Small intestine (tissue), 16 donors: ENCODE measurements at places on chromosomes 4 and X. TPM values are rescaled to one million over a fixed set of nuclear protein-coding genes. Genes with fewer than 3 reads are reported as not detected.

GRCh38 chr4:168917138-168917779 is 92.8 kb downstream of the CBR4 start:
- no peaks in the 10 kb centered on the region for H3K27me3 ChIP-seq
- DNase-seq = peak; percentile 46
- peaks cover 10% of the 10 kb centered on the region for H3K36me3 ChIP-seq
- H3K4me3 ChIP-seq = no peak overlapping the region
- no peak overlapping the region for H3K27ac ChIP-seq

DNA sequence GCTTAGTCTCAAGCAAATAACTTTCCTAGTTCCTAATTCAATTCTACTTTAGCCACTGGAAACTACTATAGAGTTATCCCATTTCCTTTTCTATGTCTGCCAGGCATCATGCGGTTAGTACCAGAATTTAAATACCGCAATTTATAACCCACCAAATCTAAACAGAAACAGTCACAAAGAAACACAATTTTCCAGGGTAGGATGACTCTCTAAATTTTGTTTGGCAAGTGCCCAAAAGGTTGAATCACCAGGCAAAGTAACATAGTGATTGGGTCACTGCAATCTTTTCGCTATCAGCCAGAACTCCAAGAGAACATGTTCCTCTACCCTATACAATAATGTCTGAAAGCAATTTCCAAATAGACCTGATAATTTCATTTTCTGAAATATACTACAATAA is 240.2 kb upstream of the GRIA3 start:
- no peaks in the 10 kb centered on the region for H3K4me1 ChIP-seq
- no peaks in the 10 kb centered on the region for H3K36me3 ChIP-seq
- no peaks in the 10 kb centered on the region for H3K27me3 ChIP-seq
- H3K4me3 ChIP-seq = no peak overlapping the region
- H3K27ac ChIP-seq = no peak overlapping the region
- no peak for DNase-seq

TMPRSS11A gene
- 0.01 TPM for polyA plus RNA-seq

DNA sequence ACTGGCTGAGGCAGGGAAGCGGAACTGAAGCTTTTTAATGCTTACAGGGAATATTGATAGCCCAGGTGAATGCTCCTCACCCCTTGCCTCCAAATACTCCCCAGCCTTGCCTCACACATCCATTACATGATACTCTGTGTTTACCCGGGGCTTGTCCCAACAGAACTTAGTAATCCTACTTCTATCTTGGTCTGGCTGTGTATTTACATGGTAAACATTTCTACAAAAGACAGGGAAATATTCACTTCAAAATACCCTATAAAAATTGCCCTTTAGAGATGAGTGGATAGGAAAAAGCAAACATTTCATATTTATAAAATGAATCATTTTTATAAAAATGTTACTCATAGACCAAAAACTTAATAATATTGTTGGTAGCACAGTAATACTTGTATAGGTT is 120.1 kb downstream of the NHS start:
- no peak overlapping the region for H3K27ac ChIP-seq
- H3K4me1 ChIP-seq = no peaks in the 10 kb centered on the region
- no peak overlapping the region for H3K4me3 ChIP-seq

GRCh38 chr4:71992571-71993312 is 39.1 kb upstream of the NPFFR2 start:
- no peak for DNase-seq
- no peak overlapping the region for H3K27ac ChIP-seq
- H3K27me3 ChIP-seq = no peaks in the 10 kb centered on the region
- H3K4me3 ChIP-seq = no peak overlapping the region
- H3K4me1 ChIP-seq = no peaks in the 10 kb centered on the region
- H3K36me3 ChIP-seq = no peaks in the 10 kb centered on the region

GRCh38 chr4:160546201-160546600 is 1443.3 kb downstream of the RAPGEF2 start:
- no peaks in the 10 kb centered on the region for H3K36me3 ChIP-seq
- no peak for DNase-seq
- no peak overlapping the region for H3K27ac ChIP-seq
- no peak overlapping the region for H3K4me3 ChIP-seq

GRCh38 chr4:22551550-22551949 is 35.7 kb upstream of the ADGRA3 start:
- no peak for DNase-seq
- H3K36me3 ChIP-seq = no peaks in the 10 kb centered on the region
- H3K27me3 ChIP-seq = no peaks in the 10 kb centered on the region
- H3K4me3 ChIP-seq = no peak overlapping the region

- no peaks in the 10 kb centered on the region for H3K4me1 ChIP-seq
- H3K36me3 ChIP-seq = no peaks in the 10 kb centered on the region
- H3K27me3 ChIP-seq = no peaks in the 10 kb centered on the region
- H3K27ac ChIP-seq = no peak overlapping the region
- no peak for DNase-seq
These were observed 59.1 kb downstream of the AMELX start for GRCh38 chrX:11352296-11352741.

DNA sequence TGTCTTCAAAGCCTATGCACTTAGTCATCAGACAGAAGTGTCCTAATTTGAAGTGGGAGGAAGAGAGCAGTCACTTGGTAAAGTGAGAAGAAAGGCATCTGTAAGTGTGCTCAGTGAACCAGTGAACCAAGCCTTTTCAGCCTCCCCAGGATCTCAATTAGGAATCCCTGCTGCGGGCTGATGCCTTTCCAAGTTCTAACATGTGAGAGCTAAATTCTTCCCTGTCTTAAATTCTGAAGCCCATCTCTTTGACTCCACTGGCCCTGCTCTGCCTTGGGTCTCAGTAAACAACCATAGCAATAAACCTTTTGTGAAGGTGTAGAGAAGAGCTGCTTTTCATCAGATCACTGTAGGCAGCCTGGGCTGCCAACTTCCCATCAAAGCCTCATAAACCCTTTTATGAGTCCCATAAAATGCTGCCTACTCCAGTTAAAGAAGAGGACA is 701.2 kb upstream of the LCORL start:
- no peaks in the 10 kb centered on the region for H3K27me3 ChIP-seq
- H3K4me3 ChIP-seq = no peak overlapping the region
- no peak overlapping the region for H3K27ac ChIP-seq
- DNase-seq = no peak
- no peaks in the 10 kb centered on the region for H3K36me3 ChIP-seq

CT45A10 gene
- not detected for polyA plus RNA-seq
